IPS-NIHi11 (cell line): ENCODE measurements at places on chromosomes 2 and 18.

- DNase-seq: no peak
Measured at GRCh38 chr18:5424903-5425664, 118.7 kb downstream of the EPB41L3 start.

DNA sequence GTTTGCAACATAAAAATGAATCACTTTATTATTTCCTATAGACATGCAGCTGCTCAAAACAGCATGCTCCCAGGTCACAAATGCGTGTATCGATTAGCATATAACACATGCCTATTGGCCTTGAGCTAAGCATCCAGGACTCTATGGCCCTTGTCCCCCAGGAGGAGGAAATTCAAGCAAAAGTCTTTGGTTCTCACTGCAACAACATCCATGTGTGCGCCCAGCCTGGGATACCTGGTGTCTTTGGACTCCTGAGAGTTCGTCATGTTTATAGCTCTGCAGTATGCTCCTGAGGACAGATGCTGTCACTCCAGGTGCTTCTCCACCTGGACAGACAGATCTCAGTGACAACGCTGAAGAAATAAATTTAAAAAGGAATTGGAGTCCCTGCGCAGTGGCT, 284.6 kb downstream of the PHLPP1 start:
- no peak for DNase-seq

GRCh38 chr2:201975434-201975833, 58.2 kb upstream of the FZD7 start:
- DNase-seq: no peak

- DNase-seq: no peak
Measured at GRCh38 chr2:232951891-232952290, 61.2 kb downstream of the NGEF start.

- no peak for DNase-seq
Measured at GRCh38 chr2:240620859-240621258, 4.4 kb upstream of the GPR35 start.

GRCh38 chr2:159613091-159613490, 3.3 kb downstream of the BAZ2B start:
- no peak for DNase-seq
